Mammary epithelial cell (primary cell): ENCODE measurements at places on chromosomes 5 and 9.

DNA sequence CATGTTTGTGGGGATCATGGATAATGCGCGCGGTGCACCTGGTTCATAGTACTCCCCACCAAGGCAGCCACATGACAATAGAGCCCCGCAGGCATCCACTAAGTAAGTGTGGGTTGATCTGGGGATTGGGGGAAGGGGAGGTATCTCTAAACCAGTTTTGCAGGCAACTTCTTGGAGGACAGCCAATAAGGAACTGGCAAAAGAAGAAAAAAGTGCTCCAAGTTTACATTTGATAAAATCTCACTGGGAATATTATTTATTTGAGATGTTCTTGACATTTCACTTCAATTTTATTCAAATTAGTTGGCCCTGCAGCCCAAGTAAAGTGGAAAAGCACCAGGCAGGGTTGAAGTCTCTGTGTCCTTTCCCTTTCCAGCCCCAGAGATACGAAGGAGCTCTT lies 8.5 kb downstream of the FBP1 start:
- DNase-seq: peak; percentile 18

DNA sequence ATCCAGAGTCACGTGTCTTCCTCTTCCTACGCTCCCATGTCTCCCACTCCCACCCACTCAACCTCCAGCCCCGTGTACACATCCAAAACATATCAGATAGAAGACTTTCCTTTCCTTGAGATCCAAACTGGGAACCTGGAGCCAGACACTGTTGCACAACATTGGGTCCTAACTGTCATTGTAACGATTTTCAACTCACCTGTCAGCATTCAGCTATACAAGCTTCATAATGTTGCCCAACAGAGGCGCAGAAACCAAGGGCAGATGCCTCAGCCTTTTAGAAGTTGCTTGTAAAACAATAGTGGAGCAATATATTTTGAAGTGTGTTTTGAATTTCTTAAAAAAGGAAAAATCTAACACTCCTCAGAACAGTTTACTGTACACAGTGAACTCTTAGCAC lies 84.9 kb upstream of the GLIS3 start:
- DNase-seq: no peak

DNA sequence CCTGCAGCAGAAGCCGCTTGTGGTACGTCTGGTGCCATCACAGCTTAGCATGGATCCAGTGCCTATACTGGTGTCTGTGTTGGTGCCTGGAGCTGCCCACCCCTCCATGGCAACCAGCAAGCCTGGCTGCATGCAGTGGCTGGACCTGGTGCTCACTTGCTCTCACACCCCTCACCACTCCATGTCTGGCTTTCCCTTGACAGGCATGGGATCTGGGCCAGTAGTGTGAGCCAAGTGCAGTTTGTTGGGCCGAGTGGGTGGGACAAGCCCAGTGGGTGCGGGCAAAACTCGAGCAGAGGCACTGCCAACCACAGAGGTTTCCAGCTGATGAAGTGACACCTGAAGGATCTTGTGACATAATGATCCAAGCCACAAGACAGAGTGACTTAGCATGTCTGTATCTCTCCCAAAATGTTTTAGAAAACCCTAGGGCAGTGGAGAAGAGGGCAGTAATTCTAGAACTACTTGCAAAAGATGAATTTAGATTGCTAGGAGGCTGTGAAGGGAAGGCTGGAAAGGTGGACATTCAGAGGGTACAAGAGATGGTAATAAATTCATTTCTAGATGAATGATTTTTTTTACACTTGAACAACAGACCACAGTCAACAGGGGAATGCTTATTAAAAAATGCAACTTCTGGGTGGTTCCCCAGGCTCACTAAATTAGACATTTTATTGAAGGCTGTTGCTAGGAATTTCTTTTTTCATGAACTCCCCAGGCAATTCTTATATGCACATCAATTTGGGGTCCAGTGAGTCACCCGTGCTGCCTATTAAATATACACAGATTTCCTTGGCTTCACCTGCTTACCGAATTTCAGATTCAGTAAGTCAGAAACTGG lies 660.3 kb downstream of the TLR4 start:
- no peak for DNase-seq

- DNase-seq: no peak
Measured at GRCh38 chr9:129720181-129720864, 32.5 kb downstream of the PTGES start.

GRCh38 chr9:130866474-130866965 lies 30.1 kb downstream of the QRFP start:
- DNase-seq: peak; percentile 87

- DNase-seq: no peak
Measured at GRCh38 chr5:99590806-99591205, 662.0 kb upstream of the CHD1 start.

DNA sequence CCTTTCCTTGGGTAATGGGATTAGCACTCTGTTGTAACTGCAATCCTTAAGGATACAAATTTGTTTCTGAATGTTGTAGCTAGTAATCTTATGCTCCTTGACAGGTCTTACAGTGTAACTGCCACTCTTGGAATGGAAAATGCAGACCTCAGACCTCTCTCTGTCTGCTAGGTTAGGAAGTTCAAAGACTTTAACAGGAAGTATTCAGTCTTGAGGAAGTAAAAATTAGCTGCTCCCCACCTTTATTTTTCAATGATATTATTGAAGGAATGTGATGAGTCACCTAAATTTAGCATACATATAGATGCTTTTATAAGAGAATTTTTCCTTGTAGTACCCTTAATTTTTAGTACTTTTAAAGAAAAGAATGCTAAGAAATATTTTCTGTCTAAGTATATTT lies 71.5 kb downstream of the PAM start:
- no peak for DNase-seq

DNA sequence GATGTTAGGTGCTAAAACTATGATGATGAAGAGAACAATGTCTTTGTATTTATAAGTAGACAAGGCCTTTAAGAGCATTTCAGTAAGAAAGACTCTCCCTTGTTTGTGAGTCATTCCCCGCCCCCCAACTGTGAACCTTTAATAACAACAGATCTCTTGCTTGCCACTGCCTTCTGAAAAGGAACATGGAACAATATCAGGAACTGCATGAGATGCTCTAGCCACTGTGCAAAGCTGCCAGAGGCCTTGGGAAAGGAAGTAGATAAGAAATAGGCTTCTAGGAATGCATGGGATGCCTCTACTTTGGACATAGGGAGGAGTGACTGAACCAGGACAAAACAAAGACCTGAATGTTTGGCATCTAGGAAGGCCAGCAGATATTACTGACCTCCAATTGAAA lies 296.1 kb upstream of the MPDZ start:
- DNase-seq: peak; percentile 1

- no peak for DNase-seq
Measured at GRCh38 chr9:130634191-130634768, 30.1 kb upstream of the PRDM12 start.

- peak; percentile 33 for DNase-seq
Measured at GRCh38 chr9:98074115-98074990, 17.8 kb downstream of the NANS start.

- DNase-seq: no peak
Measured at GRCh38 chr5:9233712-9234111, 312.2 kb downstream of the SEMA5A start.

- peak; percentile 97 for DNase-seq
Measured at GRCh38 chr5:176418251-176418650, 1.9 kb upstream of the CLTB start.

DNA sequence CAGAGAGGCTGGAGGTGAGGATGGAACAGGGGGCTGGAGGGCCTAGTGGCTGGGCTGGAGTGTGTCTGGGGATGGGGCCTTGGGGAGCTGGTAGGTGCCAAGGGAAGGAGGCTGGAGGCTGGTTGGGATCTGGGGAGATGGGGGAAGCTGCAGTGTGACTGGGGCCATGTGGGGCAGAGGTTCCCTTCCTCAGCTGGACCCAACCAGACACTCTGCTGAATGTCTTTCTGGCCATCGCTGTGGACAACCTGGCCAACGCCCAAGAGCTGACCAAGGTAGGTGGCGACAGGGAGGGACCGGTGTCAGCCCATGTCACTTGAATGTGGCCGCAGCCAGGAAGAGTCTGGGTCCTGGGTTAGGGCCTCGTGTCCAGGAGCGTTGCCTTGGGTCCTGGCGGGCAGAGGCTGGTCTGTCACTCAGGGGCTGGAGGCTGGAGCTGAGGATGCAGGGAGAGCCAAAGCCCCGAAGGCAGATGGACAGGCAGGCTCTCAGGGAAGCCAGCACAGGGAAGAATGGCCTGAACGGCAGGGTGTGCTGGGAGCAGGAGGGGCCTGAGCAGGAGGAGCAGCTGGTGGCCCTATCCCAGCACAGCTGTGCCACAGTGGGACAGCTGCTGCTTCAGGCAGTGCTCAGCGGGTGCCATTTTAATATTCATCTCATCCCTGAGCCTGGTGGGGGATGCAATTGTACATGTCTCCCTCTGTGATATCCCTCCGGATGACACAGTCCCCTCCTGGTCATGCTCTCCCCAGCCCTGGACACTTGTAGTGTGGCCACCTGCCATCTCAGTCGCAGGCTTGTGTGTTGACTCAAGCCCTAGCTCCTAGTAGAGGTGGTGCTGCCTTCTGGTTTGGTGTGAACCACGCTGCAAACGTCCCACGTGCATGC lies 132.5 kb downstream of the CACNA1B start:
- DNase-seq: no peak

GRCh38 chr5:88666761-88667495 lies 216.1 kb downstream of the MEF2C start:
- no peak for DNase-seq

- DNase-seq: peak; percentile 65
Measured at GRCh38 chr5:93800988-93801811, 59.8 kb upstream of the POU5F2 start.

GRCh38 chr5:142501890-142502289 lies 177.1 kb upstream of the SPRY4 start:
- DNase-seq: no peak

GRCh38 chr5:62954578-62954977 lies 376.0 kb downstream of the LRRC70 start:
- no peak for DNase-seq

DNA sequence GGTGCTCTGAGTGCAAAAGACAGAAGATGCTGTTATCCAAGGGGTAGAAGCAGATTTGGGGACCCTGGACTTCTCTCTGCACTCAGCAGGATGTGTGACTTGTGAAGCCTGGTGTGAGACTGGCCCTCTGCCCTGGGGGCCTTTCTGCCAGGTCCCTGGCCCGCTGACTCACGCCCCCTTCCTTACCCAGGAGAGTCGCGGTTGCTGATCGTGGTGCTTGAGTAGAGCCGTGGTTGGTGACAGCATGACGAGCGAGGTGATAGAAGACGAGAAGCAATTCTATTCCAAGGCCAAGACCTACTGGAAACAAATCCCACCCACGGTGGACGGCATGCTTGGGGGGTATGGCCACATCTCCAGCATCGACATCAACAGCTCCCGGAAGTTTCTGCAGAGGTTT lies 6.5 kb downstream of the NTMT1 start:
- DNase-seq: no peak
